ENCODE measurements at places on chromosomes 4 and X. TPM values are rescaled to one million over a fixed set of nuclear protein-coding genes. Genes with fewer than 3 reads are reported as not detected.

Gene FAM9C
- total RNA-seq: 0.10 TPM

Gene CFAP99
- total RNA-seq: 6.4 TPM

Gene HDAC6
- 63.9 TPM for total RNA-seq

Gene SERPINA7
- total RNA-seq: not detected

Gene GC
- total RNA-seq: 0.77 TPM

Gene LARP1B
- 39.0 TPM for total RNA-seq

Gene UGT8
- total RNA-seq: 87.3 TPM

Gene AR
- total RNA-seq: 4.0 TPM

Gene FAM149A
- total RNA-seq: 23.9 TPM
